ENCODE measurements at places on chromosomes 6 and 20. TPM values are rescaled to one million over a fixed set of nuclear protein-coding genes. Genes with fewer than 3 reads are reported as not detected.

CALHM4 gene
- total RNA-seq: not detected

GJA1 gene
- total RNA-seq: not detected

DNA sequence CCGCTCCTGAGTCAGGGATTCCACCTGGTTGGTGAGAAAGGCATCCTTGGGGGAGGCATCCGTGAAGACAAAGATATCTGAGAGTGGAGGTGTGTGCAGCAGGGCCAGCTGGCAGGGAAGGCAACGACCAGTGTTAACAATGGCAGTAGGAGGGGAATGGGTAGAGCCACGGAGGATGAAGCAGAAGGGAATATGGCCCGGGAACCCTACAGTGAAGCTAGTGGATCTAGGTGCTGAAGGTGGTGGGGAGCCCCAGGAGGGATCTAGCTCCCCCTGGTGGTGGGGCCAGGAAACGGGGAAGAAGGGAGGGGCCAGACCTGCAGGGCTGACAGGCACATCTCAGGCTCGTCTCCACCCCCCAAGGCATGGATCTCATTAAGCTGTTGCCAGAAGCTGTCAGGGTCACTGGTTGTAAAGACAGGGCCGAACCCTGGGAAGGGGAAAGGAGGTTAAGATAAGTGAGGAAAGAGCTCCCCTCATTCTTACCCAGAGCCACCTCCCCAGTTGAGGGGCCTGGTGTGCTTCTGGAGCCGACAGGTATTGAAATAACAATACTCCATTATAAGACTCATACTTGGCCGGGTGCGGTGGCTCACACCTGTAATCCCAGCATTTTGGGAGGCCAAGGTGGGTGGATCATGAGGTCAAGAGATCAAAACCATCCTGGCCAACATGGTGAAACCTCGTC lies 7.3 kb downstream of the VWA7 start:
- H3K27me3 ChIP-seq: no peaks in the 10 kb centered on the region
- H3K4me1 ChIP-seq: peaks cover 23% of the 10 kb centered on the region
- peaks cover 17% of the 10 kb centered on the region for H3K36me3 ChIP-seq
- H3K27ac ChIP-seq: peak overlapping the region; percentile 6

DNA sequence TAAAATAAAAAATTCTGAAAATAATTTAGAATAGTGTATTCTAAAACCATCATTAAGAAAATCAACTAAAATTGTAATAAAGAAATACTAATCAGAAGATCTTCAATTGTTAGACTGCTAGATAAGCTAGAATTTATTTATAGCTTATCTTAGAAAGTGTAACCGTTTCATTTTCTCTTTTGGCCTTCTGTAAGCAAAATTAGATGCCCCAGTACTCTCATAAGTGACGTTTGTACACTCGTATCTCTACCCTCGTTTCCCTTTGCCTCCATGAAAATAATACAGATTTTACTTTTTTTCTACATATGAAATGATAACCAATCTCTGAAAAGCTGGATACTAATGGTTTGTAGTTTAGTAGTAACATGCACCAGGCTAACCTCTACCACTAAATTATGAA lies 19.8 kb downstream of the DSE start:
- no peak overlapping the region for H3K4me3 ChIP-seq
- DNase-seq: no peak
- H3K36me3 ChIP-seq: no peaks in the 10 kb centered on the region
- H3K27me3 ChIP-seq: no peaks in the 10 kb centered on the region

DNA sequence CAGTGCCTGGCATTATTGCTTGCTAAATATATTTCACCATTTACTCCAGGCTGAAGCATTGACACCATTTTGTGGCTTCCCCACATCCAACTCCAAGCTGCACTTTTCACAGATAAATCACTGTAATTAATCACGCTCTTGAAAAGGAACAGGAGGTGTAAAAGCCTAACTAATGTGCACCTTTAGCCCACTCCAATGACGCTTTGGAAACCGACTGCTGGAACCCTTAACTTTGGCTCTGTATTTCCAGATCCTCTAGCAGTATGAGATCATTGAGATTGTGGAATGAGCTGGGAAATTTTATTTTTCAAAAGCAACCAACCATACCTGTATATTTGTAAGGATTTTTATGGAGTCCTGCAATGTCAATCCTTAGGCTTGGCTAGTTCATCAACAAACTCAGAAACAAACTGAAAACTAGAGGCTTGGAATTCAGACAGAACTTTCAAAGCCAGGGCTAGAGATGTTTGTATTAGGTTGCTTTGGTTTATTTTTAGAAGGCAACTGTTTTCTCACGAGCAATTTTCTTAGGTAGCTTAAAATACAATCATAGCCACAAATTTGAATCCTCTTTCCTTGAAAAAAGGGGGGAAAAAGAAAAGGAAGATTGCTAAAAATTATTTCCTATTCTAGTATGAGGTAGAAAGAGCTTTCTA lies 52.8 kb upstream of the UTRN start:
- H3K27ac ChIP-seq: no peak overlapping the region
- DNase-seq: no peak
- H3K4me3 ChIP-seq: no peak overlapping the region
- H3K36me3 ChIP-seq: no peaks in the 10 kb centered on the region
- no peaks in the 10 kb centered on the region for H3K4me1 ChIP-seq
- peaks cover 2% of the 10 kb centered on the region for H3K27me3 ChIP-seq

DNA sequence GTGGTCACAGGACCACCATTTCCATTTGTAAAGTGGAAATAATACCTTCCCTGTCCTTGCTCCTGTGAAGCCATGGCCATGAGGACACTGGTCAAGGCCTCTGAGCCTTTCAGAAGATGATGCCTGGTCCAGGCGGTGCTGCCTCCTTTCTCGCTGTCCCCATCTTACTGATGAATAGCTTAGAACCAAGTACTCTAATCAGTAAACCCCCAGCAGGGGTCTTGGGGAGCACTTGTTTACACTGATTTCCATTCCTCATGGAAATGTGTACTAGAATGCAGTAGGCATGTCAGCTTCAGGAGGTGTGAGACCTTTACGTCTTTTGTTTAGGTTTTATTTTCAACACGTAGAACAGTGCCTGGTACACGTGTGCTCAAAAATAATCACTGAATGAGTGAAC lies 75.1 kb downstream of the DZANK1 start:
- no peaks in the 10 kb centered on the region for H3K36me3 ChIP-seq
- DNase-seq: no peak
- H3K4me1 ChIP-seq: no peaks in the 10 kb centered on the region
- H3K27me3 ChIP-seq: no peaks in the 10 kb centered on the region
- no peak overlapping the region for H3K4me3 ChIP-seq

Data from activated naive CD8-positive, alpha-beta T cell treated with anti-CD3 and anti-CD28 coated beads, Interleukin-2, amount 10 ng/mL, durations not matched to agents 7 days and 5 days (primary cell).